ENCODE measurements at places on chromosomes 3 and 15. TPM values are rescaled to one million over a fixed set of nuclear protein-coding genes. Genes with fewer than 3 reads are reported as not detected.

GRCh38 chr3:14785207-14786155 is 33.3 kb upstream of the FGD5 start:
- no peak for DNase-seq

DNA sequence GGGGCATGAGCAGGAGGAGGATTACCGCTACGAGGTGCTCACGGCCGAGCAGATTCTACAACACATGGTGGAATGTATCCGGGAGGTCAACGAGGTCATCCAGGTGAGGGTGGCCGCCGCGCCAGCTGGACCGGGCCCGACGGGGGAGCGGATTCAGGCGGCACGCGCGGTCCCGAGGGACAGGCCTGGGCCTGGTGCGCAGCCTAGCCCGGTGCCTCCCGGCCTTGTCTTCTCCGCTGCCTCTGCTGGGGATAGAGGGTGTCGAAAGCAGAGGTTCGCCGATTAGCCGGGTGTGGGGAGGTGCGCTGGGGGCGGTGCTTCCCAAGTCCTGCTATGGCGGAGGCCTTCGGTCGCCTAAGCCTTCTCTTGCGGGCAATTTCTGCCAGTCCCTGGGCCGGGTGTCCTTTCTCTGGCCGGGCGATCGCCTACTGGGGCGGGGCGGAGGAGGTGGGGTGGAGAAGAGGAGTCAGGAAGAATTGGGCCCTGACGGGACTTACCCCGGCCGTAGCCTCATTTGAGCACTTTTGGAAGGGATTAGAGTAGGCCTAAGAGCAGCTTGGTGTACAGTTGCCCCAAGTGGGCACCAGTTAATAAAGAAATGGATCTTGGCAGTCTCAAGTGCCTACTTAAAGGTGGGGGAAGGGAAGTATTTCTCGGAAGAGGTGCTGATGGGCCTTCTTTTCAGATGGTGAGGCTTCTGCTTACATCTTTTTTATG is 940 bp downstream of the ARIH1 start:
- DNase-seq: peak; percentile 22

- DNase-seq: no peak
Measured at GRCh38 chr3:15797642-15798303, at the start of gene ANKRD28. Gene ANKRD28, minus strand, starts transcription at chr3:15797979. Its CDS starts 1,458 bp downstream, at chr3:15796521.

GRCh38 chr3:23203708-23204330 is 692 bp downstream of the UBE2E2 start:
- DNase-seq: no peak

- no peak for DNase-seq
Measured at GRCh38 chr3:73508330-73508954, 116.3 kb downstream of the PDZRN3 start.

DNA sequence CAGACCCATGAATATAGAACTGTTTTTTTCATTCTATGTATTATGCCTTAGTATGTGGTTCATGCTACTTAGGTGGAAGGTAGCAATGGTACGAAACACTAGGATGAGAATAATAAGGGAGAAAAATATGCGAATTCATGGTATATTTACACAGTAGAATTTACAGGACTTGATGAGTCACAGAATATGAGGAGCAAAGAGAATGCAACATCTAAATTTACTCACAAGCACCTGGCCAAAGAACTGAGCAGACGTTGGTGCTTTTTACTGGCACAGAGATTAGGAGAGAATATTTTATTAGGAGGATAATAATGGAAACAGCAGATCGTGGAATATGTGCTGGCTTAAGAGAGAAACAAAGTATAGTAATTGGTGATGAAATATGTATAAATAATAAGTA is 785.4 kb upstream of the ROBO1 start:
- DNase-seq: no peak

DNA sequence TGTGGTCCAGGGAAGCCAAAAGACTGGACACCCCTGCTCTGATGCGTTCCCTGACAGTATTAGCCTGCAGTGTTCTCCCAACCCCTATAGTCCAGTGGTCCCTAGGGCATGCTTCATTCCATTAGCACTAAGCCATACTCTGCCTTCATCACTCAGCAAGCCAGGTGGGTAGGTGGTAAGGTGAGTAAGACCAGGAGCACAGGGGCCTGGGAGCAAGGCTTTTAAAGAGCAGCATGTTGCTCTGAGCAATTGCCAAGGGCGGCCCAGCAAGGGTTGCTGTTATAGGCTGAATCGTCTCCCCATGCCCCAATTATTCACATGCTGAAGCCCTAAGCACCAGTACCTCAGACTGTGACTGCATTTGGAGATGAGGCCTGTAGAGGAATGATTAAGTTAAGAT is 11.0 kb downstream of the CXCR6 start:
- DNase-seq: no peak

FAM81A gene
- total RNA-seq: 0.14 TPM

GRCh38 chr3:98594628-98595324 is 1.4 kb upstream of the CPOX start:
- DNase-seq: no peak

DNA sequence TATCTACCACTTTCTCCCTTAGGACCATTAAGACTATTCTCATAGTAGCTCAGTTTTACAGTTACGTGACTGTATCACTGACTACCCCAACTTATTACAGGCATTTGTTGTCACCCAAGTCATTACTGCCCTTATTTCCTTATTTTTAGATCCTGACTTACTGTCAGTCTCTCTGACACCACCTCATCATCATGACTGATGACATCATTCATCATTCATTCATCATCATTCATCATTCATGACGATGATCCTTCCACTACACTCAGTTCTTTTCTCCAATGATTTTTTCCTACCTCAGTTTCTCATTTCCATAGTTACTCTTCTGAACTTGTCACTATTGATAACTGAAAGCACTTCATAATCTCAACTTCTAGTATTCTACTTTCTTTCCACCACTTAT is 83.8 kb downstream of the ADAM10 start:
- DNase-seq: no peak

DNA sequence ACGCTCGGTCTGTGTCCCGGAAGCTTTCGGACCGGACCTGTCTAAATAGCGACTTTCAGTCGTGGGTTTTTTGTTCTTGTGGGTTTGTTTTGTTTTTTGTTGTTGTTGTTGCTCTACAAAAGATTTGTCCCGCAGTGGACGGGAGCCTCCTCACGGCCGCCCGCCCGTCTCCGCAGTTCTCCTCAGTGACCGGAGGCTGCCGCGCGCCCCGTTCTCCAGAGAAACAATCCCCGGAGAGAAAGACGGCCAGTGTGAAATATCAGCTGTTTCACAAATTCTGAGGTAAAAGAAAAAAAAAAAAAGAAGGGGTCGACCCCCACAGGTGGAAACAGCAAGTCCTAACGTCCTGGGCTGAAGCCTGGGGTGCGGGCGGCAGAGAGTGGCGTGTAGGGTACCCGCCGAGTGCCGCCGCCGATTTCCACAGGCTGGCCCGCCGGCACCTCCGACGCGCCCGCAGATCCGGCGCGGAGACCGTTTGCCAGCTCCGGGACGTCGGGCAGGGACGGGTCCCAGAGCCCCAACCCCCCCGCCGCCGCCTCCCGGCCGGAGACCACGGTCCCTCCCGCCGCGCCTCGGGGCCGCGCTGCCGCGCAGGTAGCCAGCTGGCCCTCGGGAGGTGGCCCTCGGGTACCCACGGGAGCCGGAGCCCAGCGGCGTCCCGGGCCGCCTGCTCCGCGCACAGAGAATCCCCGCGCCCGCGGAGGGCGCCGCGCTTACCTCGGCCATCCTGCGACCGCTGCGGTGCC is 478 bp downstream of the BNC1 start:
- DNase-seq: no peak

GRCh38 chr3:136583823-136584222 is 168.4 kb downstream of the STAG1 start:
- DNase-seq: no peak

- no peak for DNase-seq
Measured at GRCh38 chr15:40463886-40464545, 6.8 kb upstream of the CHST14 start.

GRCh38 chr3:160478338-160478737 is 28.8 kb upstream of the TRIM59 start:
- DNase-seq: no peak

- no peak for DNase-seq
Measured at GRCh38 chr3:52145736-52146110, 8.5 kb downstream of the POC1A start.

GRCh38 chr3:17810759-17811158 is 68.3 kb upstream of the TBC1D5 start:
- DNase-seq: no peak

DNA sequence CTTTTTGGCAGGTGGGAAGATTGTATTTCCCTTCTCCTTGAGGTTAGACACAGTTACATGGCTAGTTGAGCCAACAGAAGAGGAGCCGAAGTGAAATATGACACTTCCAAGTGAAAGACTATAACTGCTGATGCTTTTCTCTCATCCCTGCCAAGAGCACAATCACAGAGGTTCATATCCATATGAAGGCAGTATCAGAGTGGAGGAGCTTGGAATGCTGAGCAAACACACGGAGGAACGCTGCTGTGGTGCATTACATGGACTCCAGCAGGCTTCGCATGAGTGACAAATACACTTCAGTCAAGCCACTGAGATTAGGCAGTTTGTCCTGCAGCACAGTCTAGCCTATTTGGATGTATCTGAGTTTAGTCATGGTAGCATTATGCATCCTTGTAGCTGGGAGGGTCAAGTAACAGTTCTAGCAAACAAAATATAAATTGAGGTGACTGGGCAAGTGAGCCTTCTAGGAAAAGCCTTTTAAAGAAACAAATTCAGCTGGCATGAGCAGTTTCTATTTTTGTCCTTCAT is 5.4 kb downstream of the IQCF6 start:
- no peak for DNase-seq

Measured in thoracic aorta (tissue), 2 donors.